ENCODE measurements at places on chromosomes 5 and 9.

DNA sequence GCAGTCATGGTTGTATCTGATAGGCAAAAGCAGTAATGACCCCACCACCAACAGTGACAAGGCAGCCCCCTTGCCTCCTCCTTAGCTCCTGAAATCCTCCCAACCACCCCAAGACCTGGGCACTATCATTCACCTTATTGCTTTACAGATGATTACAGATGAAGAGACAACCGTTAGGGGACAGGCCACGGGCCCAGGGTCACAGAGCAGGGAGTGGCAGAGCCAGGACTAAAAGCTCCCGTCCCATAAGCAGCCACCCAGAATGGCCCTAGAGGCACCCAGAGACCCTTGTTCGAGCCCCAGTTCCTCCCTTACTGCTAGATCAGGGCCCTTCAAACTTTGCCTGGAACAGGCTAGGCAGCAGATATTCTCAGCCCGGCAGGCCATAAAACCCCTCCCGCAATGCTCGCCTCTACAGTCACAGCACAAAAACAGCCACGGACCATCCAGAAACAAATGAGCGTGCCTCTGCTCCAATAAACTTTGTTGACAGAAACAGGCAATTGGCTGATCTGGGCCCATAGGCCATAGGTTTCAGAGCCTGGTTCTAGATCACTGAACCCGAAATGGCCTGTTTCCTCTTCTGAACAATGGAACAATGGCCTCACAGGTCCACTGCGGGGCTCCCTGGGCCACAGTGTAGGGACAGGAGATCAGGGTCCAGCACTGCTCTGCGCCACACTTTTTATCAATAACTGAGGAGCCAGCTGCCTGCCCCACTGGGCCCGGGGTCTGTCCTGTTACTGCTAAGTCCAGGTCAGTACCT lies 67.0 kb downstream of the LRSAM1 start:
- no peak for DNase-seq

DNA sequence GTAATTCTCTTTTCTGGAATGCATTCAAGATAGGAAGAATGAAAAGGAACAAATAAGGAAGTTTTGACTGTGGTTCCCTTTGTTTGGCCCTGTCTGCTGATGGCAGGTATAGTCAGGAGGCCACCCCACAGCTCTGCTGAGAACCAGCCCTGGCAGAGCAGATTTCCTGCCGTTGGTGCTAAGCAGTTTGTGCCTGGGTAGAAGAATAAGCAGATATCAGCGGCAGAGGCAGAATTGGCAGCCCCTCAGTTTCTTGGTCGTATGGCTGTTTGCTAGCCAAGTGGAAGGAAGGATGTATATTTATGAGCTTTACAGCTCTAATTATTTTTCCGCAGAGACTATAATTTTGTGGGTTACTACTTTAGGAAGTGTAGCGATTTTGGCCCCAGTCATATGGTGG lies 310.2 kb upstream of the RFX3 start:
- no peak for DNase-seq

DNA sequence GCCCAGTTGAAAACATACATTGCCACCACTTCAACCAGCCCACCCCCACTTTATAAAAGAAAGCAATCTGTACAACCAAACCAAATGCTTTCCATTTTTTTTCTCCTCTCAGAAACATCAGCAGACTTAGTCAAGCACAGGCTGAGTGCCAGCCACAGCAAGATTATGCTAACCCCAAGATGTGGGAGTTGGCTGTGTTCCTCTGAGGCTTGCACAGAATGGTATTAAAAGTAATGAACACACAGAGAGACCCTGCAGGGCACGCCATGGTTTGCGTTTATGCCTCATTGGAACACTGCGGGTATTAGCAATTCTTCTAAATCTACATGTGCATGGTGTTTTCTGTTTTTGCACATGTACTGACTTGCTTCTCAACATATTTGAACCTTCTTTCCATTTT lies 419.9 kb upstream of the GRAMD2B start:
- DNase-seq = no peak

DNA sequence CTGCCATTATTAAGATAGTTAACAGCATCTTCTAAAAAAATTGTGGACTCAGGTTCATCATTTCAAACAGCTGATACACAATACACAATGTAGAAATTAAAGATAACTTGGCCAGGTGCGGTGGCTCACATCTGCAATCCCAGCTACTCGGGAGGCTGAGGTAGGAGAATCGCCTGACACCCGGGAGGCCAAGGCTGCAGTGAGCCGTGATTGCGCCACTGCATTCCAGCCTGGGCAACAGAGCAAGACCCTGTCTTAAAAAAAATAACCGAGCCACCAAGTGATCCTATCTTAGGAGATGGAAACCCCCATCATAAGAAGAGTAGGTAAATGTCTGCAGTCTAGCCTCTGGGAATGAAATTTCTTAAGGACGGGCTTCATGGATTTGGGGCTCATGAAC lies 241.7 kb downstream of the PIK3R1 start:
- no peak for DNase-seq

- no peak for DNase-seq
These were observed 39.5 kb downstream of the MEGF10 start for GRCh38 chr5:127330116-127330515.

DNA sequence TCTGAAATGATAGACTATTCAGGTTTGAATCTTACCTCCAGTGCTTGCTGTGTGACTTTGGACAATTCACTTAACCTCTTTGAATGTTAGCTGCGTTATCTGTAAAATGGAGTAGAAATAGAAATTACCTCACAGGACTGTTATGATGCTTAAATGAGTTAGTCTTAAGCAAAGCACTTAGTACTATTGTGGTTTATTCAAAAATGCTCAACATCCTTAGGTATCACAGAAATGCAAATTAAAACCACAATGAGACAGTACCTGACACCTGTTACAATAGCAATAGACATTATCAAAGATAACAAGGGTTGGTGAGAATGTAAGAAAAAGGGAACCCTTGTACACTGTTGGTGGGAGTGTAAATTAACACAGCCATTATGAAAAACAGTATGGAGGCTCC lies 77.6 kb upstream of the FREM1 start:
- DNase-seq = no peak

All from activated CD8-positive, alpha-beta T cell treated with anti-CD3 and anti-CD28 coated beads for 36 hours (primary cell).